Colonic mucosa (tissue), 4 donors: ENCODE measurements at places on chromosomes 13 and 19.

DNA sequence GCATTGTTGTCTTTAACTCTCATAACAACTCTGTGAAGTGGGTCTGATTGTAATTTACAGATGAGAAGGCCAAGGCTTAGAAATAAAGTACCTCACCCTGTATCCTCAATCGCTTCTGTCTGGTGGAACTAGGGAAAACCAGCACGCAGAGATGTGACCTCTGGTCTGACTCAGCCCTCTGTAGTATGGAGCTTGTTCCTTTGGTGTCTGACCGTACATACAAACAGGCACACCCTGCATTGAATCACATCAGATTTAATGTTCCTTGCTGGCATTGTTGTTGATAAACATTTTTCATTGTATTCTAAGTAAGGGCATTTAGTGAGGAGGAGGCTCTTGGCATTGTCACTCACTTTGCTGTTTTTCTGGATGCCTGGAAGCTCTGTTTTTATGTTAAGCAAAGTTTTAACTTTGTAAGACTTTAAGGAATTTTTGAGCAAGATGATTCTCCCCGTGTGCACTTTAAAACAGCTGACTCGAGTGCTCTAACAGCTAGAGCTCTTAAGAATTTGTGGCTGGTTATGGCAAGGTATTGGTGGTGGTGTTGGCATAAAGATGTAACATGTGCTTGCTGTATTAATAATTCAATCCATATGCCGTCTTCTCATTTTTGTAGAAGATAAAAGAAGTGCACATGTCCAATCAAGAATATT, 89.0 kb upstream of the SPATA13 start:
- peaks cover 8% of the 10 kb centered on the region for H3K4me1 ChIP-seq
- no peak overlapping the region for H3K4me3 ChIP-seq
- no peak overlapping the region for H3K27ac ChIP-seq
- H3K36me3 ChIP-seq = no peaks in the 10 kb centered on the region
- H3K27me3 ChIP-seq = no peaks in the 10 kb centered on the region

DNA sequence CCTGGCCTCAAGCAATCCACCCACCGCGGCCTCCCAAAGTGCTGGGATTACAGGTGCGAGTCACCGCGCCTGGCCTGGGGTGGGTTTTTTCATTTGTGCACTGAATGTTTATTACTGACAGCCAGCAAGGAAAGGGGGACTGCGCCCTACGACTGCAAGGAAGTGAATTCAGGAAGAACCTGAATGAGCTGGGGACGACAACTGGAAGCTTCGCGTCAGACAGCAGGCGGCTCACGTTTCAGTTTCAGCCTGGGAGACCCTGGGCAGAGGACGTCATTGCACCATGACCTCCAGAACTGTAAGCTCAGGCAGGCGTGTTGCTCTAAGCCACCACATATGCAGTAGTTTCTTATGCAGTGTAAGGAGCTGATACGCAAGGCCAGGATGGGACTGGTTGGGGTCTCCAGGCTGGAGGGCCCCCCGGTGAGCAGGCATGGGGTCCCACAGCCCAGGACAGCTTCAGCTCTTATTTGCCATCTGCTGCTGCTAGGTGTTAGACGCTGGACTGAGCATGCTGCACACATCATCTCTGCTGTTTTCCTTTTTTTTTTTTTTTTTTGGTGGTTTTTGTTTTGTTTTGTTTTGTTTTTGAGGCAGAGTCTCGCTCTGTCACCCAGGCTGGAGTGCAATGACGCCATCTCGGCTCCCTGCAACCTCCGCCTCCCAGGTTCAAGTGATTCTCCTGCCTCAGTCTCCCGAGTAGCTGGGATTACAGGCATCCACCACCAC, 66.6 kb downstream of the GADD45B start:
- DNase-seq = no peak
- H3K4me3 ChIP-seq = no peak overlapping the region
- H3K27ac ChIP-seq = peak overlapping the region; percentile 87
- H3K36me3 ChIP-seq = no peaks in the 10 kb centered on the region
- no peaks in the 10 kb centered on the region for H3K27me3 ChIP-seq

DNA sequence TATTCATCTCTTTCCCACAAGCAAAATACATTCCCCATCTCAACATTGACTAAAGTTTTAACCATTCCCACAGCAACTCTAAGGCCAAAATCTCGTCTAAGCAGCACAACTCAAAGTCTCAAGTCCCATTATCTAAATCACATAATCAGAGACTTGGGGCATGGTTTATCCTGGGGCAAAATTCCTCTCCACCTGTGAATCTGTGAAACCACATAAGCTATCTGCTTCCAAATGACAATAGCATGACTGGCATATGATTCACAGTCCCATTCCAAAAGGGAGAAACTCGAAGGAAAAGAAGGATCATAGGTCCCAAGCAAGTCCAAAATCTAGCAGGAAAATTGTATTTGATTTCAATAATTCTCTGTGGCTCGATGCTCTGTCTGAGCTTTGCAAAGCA, 73.0 kb downstream of the ANKRD10 start:
- no peaks in the 10 kb centered on the region for H3K4me1 ChIP-seq
- no peaks in the 10 kb centered on the region for H3K27me3 ChIP-seq
- no peak overlapping the region for H3K4me3 ChIP-seq
- DNase-seq = no peak
- H3K27ac ChIP-seq = no peak overlapping the region
- no peaks in the 10 kb centered on the region for H3K36me3 ChIP-seq

GRCh38 chr19:1465191-1466016, 13.6 kb downstream of the C19orf25 start:
- H3K4me3 ChIP-seq = no peak overlapping the region
- H3K27me3 ChIP-seq = peaks cover 52% of the 10 kb centered on the region
- DNase-seq = peak; percentile 63
- H3K36me3 ChIP-seq = no peaks in the 10 kb centered on the region
- H3K27ac ChIP-seq = no peak overlapping the region

- no peak overlapping the region for H3K27ac ChIP-seq
- DNase-seq = no peak
- no peaks in the 10 kb centered on the region for H3K36me3 ChIP-seq
- no peaks in the 10 kb centered on the region for H3K27me3 ChIP-seq
Observed at GRCh38 chr13:65601855-65602254, 1628.3 kb downstream of the PCDH9 start.

DNA sequence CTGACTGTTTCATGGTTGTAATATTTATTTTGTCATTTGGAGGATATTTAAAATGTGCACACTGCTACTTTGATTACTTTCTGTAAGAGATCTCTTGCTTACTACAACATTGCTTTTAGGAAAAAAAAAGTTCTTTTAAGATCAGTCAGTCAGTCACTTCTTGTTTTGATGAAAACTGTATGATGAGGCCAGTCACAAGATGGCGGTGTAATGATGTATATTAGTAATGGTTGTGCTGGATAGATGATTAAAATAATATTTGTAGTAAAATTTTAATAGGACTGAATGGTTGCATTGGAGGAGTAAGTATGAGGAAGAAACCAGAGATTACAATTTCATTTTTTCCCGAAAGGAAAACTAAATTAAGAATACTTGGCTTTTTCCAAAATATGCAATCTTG, 2411.1 kb downstream of the PCDH9 start:
- H3K4me3 ChIP-seq = no peak overlapping the region
- no peaks in the 10 kb centered on the region for H3K4me1 ChIP-seq
- H3K36me3 ChIP-seq = no peaks in the 10 kb centered on the region

DNA sequence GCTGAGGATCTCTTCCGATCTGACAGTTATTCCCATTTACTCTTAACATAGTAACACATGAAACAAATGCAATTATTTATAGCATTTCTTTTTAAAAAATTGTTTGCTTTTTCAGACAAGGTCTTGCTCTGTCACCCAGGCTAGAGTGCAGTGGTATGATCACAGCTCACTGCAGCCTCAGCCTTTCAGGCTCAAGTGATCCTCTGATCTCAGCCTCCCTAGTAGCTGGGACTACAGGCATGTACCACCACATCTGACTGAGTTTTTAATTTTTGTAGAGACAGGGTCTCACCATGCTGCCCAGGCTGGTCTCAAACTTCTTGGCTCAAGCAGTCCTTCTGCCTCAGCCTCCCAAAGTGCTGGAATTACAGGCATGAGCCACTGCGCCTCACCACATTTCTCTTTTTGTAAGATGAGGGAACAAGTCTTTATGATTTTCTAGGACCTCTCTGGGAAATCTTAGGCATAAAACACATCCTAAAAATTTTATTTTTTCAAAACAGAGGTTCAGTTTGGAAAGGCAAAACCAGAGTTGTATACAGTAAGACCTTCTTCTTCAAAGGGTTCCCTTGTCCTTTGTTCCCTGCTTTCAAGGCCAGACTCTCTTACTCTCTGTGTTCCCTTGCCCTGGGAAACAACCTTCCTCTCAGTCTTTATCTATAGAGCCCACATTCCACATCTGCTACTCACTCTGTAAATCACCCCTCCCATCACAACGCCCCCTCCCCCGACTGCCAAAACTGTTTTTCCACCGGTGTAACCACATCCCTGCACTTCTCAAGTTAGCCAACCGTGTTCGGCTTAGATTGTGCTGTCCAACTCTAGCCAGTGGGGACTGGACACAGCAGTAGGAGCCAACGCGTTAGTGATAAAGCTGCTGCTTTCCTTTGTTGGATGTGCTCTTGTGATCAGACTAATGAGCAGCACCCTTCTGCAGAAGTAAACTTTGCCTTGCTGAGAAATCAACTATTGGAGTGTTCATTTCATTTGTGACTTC, 56.2 kb downstream of the DHRS12 start:
- no peaks in the 10 kb centered on the region for H3K27me3 ChIP-seq
- no peaks in the 10 kb centered on the region for H3K36me3 ChIP-seq
- H3K4me3 ChIP-seq = no peak overlapping the region
- DNase-seq = no peak
- H3K4me1 ChIP-seq = no peaks in the 10 kb centered on the region
